AG09319 (cell line): ENCODE measurements at places on chromosomes 12 and 14.

GRCh38 chr14:96051642-96052540, 12.7 kb downstream of the C14orf132 start:
- DNase-seq, result no peak

- no peak for DNase-seq
Observed at GRCh38 chr12:100169345-100169744, 26.7 kb upstream of the BLTP3B start.

DNA sequence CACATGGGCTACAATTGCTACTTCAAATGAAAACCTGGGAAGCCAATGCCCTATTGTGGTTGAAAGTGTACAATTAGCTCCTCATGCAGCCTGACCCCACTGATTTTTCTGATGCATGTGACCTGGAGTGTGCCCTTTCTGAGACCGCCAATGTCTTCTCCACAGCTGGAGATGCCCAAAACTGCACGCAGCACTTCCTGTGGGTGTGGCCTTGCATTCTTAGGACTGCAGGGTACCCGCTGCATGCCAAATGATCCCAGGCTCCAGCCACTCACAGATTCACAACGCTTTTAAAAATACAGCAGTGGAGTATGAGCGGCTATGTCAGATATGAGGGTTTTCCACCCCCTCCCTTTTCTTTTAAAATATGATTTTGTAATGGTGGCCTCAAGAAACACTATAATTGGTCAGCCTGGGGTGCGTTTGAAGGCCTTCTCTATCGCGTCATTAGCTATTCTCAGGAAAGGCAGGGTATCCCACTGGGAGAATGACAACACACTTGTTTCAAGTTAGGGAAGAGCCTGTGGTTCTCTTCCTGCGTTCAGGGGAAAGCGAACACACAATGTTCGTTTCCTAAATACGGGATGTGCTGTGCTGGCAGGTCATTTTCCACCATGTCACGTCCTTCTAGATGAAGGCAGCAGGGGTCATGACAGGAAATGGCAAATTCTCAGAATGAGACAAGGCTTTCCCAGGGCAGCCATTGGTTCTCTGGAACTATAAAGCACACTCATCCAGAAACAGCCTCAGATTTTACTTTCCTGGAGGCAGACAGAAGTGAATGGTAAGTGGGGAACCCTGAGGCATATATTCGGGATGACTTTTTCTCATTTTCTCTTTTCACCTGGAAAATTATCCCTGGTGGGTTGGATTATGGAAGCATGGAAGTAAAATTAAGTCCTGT, at the start of gene APOLD1:
TSS of gene APOLD1 (plus strand) at position 749 of the 904 bp plus-strand sequence. CDS start at position 782, 33 bp downstream.
- DNase-seq, result no peak

GRCh38 chr14:77485901-77486678, 12.5 kb downstream of the ISM2 start:
- DNase-seq, result no peak

GRCh38 chr14:77950371-77951063, 150.6 kb downstream of the ADCK1 start:
- no peak for DNase-seq

GRCh38 chr12:13702381-13702780, 279.0 kb downstream of the GRIN2B start:
- no peak for DNase-seq

DNA sequence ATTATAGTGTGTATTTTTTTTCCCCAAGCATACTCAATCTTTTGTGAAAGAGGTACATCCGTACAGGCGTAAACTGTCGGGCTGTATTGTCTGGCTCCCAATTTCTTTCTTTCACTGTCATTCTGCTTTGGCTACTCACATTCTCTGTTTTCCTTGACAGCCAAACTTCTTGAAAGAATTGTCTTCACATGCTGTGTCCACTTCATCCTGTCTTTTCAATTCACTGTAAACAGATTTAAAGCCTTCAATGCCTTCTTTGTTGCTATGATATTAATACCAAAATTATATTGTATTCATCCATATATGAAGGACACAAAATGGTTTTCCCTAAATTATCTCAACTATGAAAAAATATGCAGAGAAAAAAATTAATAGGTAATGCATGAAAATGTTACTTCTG, 6.0 kb upstream of the ATP23 start:
- no peak for DNase-seq

GRCh38 chr12:52992699-52993557, 13.3 kb upstream of the EIF4B start:
- DNase-seq, result no peak

- no peak for DNase-seq
Observed at GRCh38 chr12:2267703-2268470, 215.1 kb downstream of the CACNA1C start.

GRCh38 chr12:124480469-124481256, 86.7 kb downstream of the NCOR2 start:
- DNase-seq, result peak; percentile 28

- no peak for DNase-seq
Observed at GRCh38 chr12:92139634-92140150, 6.0 kb downstream of the BTG1 start.

- no peak for DNase-seq
Observed at GRCh38 chr14:51844081-51844881, 16.1 kb upstream of the GNG2 start.

- DNase-seq, result peak; percentile 16
Observed at GRCh38 chr12:94532490-94533422, 73.1 kb upstream of the CEP83 start.

DNA sequence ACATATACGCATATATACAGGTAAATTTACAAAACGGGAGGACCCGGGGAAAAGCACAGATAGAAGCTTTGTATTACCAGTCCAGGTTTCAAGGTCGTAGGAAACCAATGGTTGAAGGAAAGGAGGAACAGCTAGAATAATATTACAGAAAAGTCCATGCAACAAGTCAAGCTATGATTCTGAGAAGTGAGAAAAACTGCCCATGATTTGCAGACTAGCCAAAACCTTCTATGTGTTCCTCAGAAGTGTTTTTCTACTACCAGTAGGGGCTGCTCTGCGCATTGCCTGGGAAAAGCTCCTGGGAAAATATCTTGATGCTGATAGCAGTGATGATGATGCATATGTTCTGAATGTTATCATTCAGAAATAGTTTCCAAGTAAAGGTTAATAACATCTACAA, 2.2 kb downstream of the PDZRN4 start:
- no peak for DNase-seq
